ENCODE measurements at places on chromosomes 4 and X.

- DNase-seq: no peak
Measured at GRCh38 chr4:20464381-20464780, 212.7 kb downstream of the SLIT2 start.

DNA sequence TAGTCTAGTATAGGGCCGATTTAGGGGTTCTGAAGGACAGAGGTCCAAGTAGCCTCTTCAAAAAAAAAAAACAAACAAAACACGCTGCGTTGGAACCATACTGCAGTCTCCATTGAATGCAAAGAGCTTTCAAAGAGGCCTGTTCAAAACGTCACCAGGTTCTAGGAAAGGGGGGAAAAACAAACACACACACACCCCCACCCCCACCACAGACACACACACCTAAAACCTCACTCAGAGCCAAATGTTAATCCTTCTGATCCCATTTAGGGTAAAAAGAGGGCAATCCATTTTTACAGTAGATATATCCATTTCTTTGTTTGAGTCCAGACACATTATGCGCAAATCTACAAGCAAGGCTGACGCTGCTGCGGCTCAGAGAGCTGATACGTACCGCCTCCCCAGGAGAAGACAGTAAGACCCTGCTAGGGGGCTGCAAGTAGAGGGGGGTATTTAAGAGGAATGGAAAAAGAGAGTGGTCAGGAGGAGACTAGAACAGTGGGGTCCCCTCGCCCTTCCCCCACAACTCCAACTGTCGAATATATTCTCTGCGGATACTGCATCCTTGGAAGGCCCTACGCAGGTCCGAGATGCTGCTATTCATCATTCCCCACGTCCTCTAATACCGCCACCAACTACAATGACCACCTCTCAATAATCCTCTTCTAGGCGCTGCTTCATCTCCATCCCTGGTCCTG is 1.3 kb downstream of the NKRF start:
- no peak for DNase-seq

DNA sequence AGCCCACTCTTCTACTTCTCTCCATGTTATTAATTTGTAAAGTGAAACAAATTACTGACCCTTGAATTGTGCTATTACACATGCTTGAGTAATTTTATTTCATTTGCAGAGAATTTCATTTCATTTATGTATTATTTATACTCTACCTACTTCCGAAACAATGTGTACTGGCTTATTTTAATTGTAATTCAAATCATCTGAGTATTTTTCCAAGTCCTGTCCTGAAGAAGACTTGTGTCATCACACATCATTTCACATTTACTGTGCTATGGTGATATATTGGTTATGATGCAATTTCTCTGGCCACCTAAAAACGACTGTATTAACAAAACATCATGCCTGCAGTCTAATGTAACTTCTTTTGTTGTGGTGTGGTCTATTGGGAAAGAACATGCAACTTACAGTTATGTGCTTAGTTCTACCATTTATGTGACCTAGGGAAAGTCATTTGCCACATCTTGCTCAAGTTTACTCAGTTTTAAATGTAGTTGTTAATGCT is 384.5 kb downstream of the RPA4 start:
- no peak for DNase-seq

DNA sequence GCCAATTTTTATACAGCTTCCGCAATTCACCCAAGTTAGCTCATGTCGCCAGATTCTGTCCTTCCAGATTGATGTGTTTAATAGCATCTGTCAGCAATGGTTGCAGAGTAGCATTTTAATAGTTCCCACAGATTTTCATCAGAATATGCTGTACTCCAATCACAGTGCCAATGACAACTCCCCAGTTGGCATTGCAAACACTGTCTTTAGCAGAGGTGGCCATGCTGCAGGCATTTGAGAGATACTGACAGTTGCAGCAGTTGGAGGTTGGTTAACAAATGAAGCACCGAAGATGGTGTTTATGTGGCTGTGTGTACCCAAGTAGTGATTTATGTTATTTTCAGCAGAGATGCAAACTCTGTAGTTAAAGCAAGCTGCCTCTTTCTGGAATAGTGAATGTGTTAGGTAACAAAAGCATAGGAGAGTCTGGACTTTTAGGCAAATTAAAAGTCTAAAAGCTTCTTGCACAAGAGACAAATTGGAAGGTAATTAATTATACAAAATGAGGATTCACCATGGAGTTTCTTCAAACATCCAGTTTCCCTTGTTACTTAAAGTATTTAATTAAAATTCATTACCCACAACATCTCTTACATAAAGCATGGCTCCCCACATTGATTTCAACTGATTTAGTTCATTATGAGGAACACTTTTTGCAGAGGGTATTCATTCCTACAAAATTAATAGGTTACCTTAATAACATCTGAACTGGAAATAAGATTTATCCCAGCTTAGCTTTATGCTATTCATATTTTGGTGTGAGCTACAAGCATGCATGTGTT is 65.2 kb downstream of the PARM1 start:
- DNase-seq: no peak

GRCh38 chr4:63663870-63664269 is 745.4 kb downstream of the TECRL start:
- DNase-seq: no peak

- DNase-seq: no peak
Measured at GRCh38 chr4:121330180-121330665, 50.6 kb downstream of the QRFPR start.

- no peak for DNase-seq
Measured at GRCh38 chr4:159757499-159757898, 654.6 kb downstream of the RAPGEF2 start.

DNA sequence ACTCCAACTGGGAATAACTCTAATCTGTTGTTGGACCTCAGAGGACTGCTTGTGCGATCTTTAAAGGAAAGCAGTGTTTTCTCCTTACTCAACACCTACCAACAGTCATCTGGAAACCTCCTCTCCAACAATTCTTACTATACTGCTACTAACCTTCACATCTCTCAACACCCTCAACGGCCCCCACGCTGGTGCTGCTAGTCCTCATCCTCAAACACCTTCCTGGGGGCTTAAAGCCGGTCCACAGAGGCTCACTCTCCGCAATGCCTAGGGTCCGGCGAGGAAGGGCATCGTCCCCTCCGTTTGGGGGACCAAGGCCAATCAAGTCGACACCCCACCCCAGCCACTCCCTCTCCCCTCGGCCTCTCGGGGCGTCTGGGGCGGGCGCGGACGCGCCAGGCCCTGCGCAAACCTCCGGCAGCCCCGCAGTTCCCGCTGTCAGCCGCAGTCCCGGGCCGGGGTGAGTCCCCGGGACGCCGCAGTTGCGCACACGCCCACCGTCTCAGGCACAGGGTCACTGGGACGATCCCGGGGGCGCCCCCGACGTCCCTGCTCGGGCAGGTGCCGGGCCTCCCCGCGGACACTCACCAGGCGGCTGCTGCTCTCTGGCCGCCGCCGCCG is 418 bp downstream of the TAB3 start:
- no peak for DNase-seq

GRCh38 chrX:111041018-111041462 is 55.0 kb upstream of the PAK3 start:
- DNase-seq: no peak

GRCh38 chr4:24426557-24426956 is 157.8 kb downstream of the DHX15 start:
- no peak for DNase-seq
